ENCODE measurements at places on chromosomes 12 and 14.
A peak's percentile ranks its signal among the peaks of the same experiment; 100 is the strongest.

- DNase-seq: peak; percentile 48
Measured at GRCh38 chr12:122079033-122079531, 526 bp downstream of the MLXIP start.

DNA sequence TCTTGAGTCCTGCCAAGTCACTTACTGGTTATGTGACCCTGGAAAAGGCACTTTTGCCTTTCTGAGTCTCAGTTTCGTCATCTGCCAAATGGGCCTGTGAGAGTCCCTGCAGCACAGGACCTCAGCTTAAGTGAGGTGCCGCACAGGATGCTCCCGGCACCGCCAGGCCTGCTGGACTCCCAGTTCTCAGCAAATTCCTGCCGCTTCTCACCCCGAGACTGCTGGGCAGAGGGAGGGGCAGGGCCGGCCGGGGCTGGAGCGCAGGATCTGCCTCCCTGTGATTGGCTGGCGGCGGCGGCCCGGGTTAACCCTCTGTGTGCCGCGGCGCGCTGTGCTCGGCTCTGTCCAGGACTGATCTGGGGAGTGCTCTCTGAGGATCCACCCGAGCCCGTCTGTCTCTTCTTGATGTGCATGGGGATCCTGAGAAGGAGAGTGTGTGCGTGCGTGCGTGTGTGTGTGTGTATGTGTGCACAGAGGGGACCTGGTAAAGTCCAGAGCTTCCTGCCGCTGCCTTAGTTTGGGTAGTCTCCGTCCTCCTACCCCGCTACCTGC is 8.6 kb downstream of the SETD1B start:
- DNase-seq: peak; percentile 52

DNA sequence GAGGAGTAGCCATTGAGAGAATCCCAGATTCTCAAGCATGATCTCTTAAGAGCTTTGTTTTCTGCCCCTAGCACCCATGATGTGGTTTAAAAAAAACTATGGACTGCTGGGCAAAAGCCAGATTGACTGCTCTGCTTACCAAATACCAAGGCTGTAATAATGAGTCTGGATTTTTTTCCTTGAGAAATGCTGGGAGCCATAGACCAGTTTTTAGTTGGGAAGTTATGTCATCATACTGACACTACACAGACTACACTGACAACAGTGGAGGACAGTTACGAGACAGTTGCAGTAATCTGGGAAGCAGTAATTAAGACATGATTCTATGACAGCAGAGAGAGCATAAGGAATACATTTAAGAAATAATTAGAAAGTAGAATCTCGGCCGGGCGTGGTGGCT is 35.8 kb downstream of the SPATA7 start:
- DNase-seq: no peak

- no peak for DNase-seq
Measured at GRCh38 chr14:103250874-103251273, 83.2 kb upstream of the EIF5 start.

DNA sequence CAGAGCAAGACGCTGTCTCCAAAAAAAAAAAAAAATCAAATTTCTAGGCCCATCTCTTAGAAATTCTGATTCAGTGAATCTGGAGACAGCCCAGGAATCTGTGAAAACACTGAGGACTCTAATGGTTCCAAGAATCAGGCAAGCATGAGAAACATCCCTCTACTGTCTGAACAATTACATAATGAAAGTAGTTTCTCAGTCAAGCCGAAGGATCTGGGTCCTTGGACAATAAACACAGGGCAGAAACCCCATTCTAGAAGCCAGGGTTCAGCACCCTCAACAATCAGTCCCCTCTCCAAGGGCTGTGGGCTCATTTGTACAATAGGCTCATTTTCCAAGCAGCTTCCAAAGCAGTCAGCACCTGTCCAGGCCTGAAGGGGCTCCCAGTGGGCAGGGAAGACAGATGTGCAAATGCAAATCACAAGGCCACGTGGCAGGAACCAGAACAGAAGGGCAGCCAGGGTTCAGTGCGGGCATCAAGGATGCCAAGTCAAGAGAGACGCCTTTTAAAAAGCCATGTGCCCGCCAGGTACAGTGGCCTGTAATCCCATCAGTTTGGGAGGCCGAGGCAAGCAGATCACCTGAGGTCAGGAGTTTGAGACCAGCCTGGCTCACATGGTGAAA is 96.1 kb downstream of the KSR2 start:
- no peak for DNase-seq

DNA sequence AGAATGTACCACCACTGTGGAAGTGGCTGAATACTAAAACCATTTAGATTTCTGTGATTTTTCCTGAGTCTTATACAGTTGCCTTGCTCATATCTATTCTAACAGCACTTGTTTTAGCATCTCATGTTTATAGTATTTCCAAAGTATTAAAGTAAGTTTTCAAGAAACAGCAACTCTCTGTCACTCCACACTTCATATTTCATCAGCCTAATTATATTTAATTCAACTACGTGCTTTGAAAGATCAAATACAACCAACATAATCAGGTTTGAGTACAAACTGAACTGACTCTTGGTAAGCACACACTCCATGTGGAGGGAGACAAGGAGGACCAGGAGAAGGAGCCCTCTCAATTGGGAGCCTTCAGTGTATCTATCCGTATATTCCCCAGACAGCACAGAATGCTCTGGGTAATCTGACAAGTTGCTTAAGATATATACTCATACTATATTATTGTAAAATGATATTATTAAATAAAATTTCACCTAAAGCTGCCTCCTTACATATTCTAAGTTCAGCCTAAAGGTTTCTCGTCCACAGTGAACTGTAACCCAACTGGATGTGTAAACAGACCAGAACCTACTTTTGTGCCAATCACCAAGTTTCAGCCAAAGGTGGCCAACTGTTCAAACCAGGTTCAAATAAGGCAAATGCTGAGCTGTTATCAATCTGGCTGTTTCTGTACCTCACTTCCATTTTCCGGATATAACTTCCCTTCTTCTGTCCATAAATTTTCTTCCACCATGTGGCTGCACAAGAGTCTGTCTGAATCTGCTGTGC is 105.0 kb upstream of the RASSF8 start:
- DNase-seq: no peak

DNA sequence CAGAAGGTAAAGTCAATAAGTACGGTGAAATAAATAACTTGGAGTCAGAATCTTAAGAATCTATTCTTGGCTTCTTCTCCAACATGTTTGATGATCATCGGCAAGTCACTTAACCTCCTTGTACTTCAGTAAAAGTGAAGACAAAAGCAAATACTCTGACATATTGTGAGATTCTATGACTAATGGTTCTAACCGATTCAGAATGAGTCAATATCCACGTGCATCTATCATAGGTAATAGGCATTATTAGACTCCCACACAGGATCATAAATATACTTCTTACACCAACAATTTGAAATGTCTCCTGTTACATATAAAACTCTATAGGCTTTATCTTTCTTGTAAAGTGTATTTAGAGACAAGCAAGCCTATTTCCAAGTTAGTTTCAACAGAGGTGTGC is 144.4 kb upstream of the ATXN7L3B start:
- DNase-seq: no peak

- DNase-seq: peak; percentile 86
Measured at GRCh38 chr14:61120576-61120975, 139.5 kb downstream of the SLC38A6 start.

GRCh38 chr14:61737915-61738314 is 24.3 kb upstream of the SNAPC1 start:
- peak; percentile 92 for DNase-seq

GRCh38 chr12:6914947-6915788 is 788 bp downstream of the ENO2 start:
- no peak for DNase-seq

DNA sequence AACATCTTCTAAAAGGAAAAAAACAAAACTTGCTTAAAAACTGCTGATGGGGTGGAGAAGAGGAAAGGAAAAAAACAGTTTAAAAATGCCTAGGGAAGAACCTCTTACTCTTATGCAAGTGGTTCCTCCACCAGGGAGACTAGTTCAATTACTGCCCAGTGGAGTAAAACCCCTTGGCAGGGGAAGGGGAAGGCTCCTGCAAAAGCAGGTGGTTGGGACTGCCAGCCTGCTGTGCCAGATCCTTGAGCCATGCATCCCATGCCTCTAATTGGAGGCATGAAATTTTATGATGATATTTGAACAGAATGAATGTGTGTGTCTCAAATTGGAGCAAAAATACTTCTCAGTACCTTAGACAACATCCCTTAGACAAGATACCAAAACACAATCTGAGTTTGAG is 118.8 kb downstream of the FSCB start:
- DNase-seq: no peak

- no peak for DNase-seq
Measured at GRCh38 chr12:74401035-74401434, 136.6 kb upstream of the ATXN7L3B start.

DNA sequence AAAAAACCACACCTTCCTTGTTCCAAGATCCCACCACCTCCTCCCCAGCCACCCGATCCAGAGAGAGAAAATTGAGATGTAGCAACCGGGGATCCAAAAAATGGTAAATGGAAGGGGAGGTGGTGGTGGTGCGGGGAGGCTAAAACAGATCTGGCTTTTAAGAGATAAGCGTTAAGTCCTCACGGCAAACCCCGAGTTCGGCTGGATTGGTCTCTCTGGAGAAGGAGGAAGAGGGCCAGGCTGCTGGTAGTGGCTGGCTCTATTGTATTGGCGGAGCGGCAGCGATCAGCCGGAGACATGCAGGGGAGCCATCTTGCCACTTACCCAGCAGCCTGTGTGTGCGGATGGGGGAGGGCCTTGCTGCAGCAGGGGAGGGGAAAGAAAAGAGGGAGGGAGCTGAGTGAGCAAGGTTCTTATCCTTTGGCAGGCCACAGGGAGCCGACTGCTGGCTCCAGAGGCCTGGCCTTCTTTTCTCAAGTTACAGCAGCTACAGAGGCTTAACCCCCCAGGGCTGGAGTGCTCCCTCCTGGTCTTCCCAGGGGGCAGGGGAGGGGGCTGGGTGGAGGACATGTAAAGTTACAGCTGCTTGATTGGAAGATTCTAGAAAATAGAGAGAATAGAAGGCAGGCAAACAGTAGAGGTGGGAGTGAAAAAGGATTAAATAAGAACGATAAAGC is 14.1 kb upstream of the CDH24 start:
- peak; percentile 81 for DNase-seq

- peak; percentile 42 for DNase-seq
Measured at GRCh38 chr14:23910101-23910875, 43.3 kb upstream of the DHRS4 start.
